ENCODE measurements at places on chromosomes 1 and 21.
A peak's percentile ranks its signal among the peaks of the same experiment; 100 is the strongest.

- no peak for DNase-seq
These were observed 715.5 kb downstream of the NCAM2 start for GRCh38 chr21:21713651-21714180.

DNA sequence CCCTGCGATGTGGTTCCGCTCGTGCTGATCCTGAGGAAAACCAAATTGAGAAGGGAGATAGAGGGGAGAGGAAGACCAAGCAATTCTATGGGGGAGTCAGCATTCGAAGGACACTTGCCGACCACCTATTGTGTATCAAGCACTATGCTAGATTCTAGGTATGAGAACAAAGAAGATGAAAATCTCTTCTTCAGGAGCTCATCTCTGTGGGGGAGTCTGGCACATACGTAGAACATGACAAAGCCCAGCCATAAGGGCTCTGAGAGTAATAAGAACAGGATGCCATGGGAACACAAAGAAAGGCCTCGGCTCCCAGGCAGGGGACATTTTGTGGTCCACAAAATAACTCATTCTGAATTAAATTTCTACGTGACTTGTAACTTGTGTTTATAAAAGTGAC is 83.7 kb downstream of the WLS start:
- DNase-seq: no peak

GRCh38 chr1:34790985-34791384 is 1.8 kb upstream of the GJA4 start:
- DNase-seq: no peak

DNA sequence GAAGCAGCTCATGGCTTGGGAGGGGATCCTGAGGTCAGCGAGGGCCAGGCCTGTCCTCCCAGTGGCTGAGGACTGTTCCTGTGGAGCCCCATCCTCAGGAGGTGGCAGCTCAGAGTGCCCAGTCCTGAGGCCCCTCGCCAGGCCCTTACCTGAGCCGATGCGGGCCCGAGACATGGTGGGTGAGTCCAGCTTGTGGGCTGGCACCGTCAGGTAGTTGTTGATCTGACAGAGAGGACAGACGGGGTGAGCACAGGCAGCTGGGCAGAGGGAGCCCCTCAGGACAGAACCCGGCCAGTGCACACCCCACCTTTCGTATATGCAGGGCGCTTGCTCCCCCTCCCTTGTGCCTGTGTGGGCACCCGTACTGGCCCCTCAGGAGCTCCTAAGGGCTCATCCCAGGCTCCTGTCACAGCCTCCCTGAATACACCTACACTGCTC is 53.9 kb downstream of the SLC9A1 start:
- no peak for DNase-seq

DNA sequence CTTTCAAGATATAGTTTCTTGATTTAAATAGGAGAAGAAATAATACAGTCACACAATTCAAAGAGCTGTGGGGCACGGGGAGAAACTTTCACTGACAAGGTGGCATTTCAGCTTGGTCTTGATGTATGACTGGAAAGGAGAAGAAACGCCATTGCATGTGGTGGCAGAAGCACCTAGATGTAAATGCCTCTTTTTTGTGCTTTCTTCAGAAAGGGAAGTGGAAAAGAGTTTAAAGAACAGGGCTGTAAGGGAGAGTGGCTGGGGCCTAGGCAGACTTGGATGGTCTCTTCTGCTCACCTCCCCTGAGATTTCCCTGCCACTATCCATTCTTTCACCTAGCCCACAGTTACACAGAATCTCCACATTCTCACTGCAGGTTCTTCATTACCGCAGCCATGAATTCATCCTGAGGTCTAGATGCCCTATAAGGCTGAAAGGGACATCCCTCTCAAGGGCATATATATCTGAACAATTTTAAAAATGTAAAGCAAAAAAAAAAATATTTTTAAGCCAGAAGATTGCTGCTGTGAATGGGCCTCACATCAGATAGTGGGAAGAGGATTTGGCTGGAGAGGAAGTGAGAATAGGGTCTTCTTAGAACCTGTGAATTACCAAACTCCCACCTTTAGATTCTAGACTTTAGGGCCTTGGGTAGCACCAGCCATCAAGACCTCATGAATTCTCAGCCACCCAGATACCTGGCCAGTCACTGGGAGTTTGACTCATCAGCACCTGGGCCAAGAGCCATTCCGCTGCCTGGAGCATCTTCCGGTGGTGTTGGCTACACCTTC is 23.4 kb downstream of the CACNA1E start:
- no peak for DNase-seq

DNA sequence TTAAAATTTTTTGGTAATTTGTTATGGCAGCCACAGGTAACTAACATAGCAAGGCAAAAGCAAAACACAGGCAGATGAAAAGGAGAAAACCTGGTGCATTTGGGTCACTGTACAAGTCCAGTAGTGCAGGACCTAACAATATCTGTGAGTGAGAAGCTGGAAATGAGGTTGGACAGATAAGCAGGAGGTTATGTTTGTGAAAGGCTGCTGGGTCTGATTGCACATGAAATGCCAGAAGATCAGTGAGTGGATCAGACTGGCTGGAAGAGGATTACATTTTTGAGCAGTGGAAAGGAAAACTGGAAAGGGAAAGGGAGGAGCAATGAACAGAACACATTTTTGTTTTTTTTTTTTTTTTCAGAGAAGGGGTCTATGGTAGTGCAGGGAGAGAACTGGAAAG is 73.6 kb downstream of the CYYR1 start:
- no peak for DNase-seq

DNA sequence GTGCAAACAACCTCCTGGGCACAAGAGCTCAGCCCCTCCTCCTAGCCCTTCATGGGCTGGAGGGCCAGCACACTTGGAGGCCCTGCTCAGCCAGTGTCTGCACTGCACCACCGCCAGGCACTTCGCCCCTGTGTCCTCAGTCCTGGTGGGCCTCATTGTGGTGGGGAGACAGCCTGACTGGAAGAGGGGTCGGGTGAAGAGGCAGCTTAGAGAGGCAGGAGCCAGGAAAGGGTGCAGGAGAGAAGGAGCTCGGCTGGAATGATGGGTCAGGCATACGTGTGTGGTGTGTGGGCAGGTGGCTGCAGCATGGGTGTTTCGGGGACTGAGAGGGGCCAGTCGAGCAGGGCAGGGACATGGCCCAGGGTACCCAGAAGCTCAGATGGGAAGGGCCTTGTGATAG is 4.1 kb downstream of the WNT3A start:
- DNase-seq: no peak

DNA sequence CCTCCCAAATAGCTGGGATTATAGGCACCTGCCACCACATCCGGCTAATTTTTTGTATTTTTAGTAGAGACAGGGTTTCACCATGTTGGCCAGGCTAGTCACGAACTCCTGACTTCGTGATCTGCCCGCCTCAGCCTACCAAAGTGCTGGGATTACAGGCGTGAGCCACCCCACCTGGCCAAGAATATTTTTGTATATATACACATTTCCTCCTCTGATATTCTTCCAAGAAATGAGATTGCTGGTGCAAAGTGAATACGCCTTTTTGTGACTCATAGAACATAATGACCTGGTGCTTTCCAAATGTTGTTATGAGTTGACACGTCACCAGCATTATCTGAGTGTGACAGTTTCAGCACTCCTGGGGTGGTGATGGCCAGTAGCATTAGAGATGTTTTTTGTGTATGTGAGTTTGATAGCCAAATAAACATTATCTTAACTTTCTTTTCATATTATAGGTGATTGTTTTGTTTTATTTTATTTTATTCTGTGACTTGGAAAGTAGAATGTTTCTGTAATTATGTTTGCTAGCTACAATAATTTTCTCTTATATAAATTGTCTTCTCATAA is 54.9 kb downstream of the KCNK1 start:
- no peak for DNase-seq

- no peak for DNase-seq
These were observed 36.9 kb upstream of the HIVEP3 start for GRCh38 chr1:41955461-41956159.

- no peak for DNase-seq
These were observed 21.2 kb upstream of the ADAR start for GRCh38 chr1:154629061-154629674.

DNA sequence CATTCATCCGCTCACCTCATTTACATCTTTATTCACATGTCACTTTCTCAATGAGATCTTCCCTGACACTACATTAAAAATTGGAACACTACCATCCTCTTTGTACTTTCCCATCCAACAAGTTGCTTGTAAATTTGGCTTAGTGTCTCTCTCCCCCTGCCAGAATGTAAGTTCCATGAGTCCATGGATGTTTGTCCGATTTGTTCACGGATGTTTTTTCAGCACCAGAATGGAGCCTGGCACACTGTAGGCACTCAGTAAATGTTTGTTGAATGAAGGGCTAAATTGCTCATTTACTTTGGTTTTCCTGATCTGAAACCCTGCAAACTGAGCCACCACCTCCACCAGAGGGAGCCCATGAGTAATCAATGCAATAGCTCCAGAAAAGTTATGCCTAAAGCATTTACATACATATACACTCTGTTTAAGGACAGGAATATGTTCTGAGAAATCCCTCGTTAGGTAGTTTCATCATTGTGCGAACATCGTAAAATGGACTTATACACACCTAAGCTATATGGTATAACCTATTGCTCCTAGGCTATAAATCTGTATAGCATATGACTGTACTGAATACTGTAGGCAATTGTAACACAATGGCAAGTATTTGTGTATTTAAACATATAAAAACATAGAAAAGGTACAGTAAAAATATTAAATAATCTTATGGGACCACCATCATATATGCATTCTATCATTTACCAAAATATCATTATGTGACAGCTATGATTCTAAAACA is 2.8 kb upstream of the EYA3 start:
- peak; percentile 68 for DNase-seq

GRCh38 chr21:44874497-44875315 is 1.2 kb upstream of the PTTG1IP start:
- DNase-seq: peak; percentile 19

- peak; percentile 91 for DNase-seq
These were observed at the start of the genes EMC1 and MRTO4 for GRCh38 chr1:19251305-19252196. Gene EMC1, minus strand, starts transcription at chr1:19251524. Its CDS starts 15 bp downstream, at chr1:19251509. Gene MRTO4, plus strand, starts transcription at chr1:19251805. Its CDS starts 31 bp downstream, at chr1:19251836.

DNA sequence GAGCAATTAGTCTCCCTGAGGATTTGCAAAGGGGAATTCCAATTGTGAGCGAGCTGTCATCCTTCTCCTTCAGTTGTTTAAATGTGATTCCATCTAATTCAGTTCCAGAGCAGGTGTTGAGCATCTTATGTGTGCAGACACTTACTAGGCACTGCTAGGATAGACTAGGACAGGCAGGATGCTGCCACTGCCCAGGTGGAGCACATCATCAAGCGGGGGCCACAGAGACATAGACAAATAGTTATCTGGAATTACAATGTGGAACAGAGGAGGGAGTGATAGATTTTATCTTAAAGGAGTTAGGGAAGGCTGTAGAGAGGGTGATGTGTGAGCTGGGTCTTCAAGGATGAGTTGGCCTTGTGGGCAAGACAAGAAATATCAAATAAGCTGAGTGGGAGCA is 55.9 kb downstream of the CDC7 start:
- no peak for DNase-seq

DNA sequence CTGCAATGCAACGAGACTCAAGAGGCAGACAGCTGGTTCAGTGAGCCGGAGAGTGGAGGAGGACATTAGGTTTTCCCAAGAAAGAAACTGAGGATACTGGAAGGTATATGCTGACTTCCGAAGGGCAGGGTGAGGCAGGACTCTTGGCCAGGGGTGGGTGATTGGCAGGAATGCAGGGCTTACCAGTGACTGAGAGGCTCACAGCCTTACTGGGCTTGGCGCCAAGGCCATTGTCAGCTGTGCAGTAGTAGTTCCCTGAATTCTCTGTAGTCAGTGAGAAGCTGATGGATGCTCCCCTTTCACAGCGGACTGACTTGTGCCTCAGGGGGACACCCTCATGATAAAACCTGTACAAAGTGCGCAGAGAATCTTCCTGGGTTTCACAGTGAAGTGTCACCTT is 9.6 kb downstream of the FCRL5 start:
- DNase-seq: no peak

- no peak for DNase-seq
These were observed 18.7 kb downstream of the DUSP10 start for GRCh38 chr1:221723018-221723847.
